Temporal lobe (tissue), 4 donors: ENCODE measurements at places on chromosomes 4 and X. TPM values are rescaled to one million over a fixed set of nuclear protein-coding genes. Genes with fewer than 3 reads are reported as not detected.

BEND2 gene
- under 0.01 TPM for total RNA-seq

LUZP4 gene
- total RNA-seq, result not detected

ZNF157 gene
- 3.7 TPM for total RNA-seq

HSFX1 gene
- total RNA-seq, result 3.0 TPM

RHOXF2B gene
- not detected for total RNA-seq

CCSER1 gene
- 122 TPM for total RNA-seq

FAM9B gene
- total RNA-seq, result not detected

TRIM61 gene
- 0.98 TPM for total RNA-seq

CLDN2 gene
- total RNA-seq, result not detected

CFAP99 gene
- not detected for total RNA-seq

POU3F4 gene
- 11.1 TPM for total RNA-seq

WDR19 gene
- total RNA-seq, result 46.7 TPM
